ENCODE measurements at places on chromosomes 7 and 10.

DNA sequence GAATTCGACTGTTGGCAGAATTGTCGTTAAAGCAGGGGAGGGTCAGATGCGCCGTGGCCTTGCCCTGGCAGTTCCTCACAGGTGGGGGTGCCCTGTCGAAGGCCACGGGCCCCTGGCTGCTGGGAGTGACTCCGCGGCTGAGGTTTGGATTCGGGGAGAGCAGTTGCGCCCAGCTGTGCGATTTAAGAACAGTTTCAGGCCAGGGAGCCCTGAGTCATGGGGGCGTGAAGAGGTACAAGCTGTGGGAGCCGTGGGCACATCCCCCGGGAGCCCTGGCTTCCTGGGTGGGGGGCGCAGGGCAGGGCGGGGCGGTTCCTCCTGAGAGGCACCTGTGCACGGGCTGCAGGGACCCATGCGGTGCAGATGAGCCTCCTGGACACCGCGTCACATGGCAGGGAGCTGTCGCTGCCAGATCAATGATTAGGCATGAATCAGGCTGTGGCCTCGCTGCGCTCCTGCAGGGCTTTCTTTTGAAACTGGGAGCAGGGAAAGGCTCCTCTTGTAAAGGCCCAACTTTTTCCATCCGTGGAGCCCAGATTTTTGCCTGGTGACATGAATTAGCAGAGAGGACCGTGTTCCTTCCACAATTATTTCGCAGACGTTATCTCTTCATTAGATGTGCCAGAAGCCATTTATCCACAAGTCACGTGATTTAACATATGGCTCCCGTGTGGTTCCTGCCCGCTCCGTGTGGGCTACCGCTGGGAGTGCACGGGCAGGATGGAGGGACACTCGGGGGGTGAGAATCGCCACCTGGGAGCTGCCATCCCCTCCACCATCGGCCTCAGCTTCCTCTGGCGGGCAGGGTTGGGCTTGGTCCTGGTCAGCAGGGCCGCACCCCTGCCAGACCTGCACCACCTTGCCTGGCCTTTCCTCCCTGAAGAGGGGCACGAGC, 918 bp downstream of the PWWP2B start:
- no peak for DNase-seq

- DNase-seq: no peak
These were observed 85.9 kb downstream of the XPNPEP1 start for GRCh38 chr10:109837384-109837783.

- DNase-seq: no peak
These were observed 1124.7 kb downstream of the DNAJB9 start for GRCh38 chr7:109694149-109695071.

DNA sequence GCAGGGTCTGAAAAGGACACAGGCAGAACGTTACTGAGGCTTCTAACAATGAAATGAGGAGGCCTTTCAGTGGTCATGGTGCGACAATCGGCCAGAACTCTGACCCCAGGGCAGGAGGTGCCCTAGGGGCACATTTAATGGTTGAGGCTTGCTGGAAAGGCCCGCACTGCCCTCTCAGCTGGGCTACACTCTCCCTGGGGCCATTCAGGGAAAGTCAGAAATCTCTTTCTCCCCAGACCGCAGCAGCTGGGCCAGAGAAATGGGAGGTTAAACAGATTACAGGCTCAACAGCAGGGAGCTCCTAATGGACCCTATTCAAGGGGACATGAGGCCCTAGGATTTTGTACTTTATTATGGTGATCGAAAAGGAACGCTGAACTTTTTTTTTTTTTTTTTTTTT, 85.6 kb upstream of the FGFR2 start:
- no peak for DNase-seq

DNA sequence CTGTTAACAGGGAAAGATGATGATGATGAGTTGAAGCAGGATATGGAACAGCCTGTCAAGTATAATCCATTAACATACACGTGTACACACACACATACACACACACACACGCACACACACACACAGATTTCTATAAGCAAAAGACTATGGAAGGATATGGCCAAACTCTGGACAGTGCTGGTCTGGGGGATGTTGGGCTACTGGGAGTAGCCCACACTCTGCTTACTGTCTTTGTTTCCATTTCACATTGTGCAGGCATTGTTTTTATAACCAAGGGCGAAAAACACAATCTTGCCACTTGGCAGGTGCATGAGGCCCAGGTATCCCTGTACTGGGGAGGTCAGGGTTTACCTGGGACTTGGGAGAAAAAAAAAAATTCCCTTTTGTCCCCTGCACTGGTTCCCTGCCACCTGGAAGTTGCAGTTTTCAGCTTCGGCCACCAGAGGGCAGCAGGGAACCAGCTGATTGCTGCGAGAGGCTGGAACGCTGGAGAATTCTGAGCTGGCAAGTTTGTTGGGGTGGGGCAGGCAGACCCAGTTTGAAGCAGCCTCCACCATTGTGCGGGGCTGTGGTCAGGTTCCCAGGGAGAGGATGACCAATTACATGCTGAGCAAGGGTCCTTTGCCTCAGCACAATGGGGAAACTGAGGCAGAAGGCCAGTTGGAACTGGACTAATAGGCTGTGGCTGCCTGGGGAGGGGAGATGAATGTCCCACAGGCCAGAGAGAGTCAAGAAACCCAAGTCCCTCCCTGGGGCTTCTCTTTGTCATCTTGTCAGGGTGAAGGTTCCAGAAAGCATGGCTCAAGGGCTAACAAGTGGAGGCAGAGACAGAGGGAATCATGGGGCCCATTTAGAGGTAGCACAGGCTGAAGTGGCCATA, 27.3 kb downstream of the PPIF start:
- DNase-seq: no peak

DNA sequence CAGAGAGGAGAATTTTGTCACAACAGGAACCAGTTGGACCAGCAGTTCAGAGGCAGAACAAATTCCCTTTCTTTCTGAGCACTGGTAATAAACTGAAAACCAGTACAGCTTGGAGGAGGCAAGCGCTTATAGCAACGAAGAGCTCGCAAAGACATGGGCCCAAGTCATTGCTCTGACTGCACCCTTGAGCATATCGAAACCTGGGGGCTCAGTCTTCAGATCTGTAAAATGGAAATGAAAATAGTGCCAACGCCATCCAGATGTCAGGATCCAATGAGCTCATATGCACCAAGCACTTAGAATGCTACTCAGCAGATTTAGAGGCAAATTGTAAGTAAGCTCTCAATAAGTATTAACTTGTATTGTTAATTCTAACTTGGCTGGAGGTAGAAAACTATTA, 14.4 kb upstream of the CALU start:
- DNase-seq: no peak

- no peak for DNase-seq
These were observed 111.3 kb downstream of the ELFN1 start for GRCh38 chr7:1781369-1781768.

DNA sequence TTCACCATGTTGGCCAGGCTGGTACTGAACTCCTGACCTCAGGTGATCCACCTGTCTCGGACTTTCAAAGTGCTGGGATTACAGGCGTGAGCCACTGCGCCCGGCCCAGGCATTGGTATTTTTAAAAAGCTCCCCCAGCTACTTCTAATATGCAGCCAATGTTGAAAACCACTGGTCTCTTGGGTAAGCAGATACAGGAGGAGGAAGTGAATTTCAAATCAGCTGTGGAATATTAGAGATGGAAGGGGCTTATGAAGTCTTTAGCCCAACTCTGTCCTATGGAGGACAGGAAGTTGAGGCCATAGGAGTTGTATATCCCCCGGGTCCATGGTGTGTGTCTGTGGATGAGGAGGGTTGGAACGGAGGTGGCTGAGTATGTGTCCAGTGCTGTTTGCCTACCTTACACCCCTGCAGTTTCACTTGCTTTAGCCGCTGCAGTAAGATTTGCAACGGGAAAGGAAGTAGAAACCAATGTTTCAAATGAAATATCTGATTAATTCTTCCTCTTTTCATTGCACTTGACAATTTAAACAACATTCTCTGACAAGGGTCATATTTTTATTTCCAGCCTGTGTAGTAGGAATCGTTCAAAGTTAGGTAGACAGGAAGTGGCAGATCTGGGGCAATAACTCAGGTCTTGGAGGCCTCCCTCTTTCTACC, 3.4 kb downstream of the PDE6C start:
- no peak for DNase-seq

DNA sequence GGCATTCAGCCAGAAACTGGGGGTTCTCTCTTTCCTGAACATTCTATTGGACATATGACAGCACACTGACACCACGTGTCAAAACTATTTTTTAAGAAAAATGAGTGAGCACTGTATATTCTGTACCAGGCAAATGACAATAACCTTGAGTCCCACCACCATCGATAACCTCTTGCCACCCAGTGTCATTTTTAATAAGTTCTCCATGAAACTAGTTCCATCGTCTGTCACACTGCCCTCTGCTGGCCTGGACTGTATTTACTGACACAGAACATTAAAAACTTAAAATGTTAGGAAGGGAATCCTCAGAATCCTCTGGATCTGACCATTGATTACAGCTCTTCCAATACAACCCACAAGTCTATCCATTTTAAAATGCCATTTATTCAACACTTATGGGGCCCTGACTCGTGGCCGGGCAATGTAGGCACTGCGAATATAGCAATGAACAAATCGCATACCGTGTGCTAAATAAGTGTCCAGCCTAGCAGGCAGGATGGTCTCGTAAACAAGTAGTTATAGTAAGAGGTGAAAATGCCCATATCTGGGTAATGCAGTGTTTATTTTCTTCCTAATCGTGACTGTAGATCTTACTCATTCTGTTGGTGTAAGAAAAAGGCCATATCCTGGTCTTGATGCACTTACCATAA, 35.9 kb upstream of the CACNB2 start:
- DNase-seq: no peak

DNA sequence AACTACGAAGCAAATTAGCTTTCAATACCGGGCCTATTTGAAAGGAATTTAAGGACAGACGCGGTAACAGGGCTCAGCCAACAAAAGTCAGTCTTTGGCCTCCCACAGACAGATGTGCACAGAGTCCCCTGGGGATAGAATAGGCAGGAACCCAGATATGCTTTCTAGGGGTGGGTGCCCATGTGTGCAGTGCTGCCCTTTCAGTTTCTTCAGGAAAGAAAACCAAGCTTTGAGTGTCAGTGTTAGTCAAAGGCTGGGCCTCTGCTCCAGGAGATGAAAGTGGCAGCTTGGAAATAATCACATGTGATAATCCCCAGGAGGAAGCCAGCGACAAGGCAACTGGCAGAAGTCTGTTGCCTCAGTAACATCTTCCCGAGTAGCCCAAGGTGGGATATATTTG, 43.8 kb upstream of the CSTF2T start:
- no peak for DNase-seq

- DNase-seq: no peak
These were observed 75.1 kb downstream of the EMX2 start for GRCh38 chr10:117617659-117618058.

GRCh38 chr7:94335586-94335985, 59.1 kb upstream of the COL1A2 start:
- no peak for DNase-seq

DNA sequence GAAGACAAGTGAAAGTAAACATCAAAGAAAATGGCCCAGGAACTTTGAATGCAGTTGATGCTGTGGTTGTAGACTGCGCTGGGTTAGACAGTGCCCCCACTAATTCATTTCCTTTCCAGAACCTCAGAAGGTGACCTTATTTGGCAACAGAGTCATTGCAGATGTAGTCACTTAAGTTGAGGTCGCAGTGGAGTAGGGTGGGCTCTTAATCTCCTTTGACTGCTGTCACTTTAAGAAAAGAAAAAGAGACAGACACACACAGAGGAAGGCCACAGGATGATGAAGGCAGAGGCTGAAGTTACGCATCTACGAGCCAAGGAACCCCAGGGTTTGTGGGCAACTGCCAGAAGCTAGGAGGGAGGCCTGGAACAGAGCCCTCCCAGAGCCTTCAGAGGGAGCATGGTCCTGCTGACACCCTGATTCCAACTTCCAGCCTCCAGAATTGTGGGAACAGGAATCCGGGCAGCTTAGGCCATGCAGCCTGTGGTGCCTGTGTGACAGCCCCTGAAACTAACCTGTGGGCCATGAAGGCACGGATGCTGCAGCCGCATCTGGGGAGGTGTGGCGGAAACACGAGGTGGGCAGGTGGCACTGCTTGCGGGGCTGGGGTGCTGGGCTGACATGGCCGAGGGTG, 107.6 kb downstream of the PRKAG2 start:
- no peak for DNase-seq

DNA sequence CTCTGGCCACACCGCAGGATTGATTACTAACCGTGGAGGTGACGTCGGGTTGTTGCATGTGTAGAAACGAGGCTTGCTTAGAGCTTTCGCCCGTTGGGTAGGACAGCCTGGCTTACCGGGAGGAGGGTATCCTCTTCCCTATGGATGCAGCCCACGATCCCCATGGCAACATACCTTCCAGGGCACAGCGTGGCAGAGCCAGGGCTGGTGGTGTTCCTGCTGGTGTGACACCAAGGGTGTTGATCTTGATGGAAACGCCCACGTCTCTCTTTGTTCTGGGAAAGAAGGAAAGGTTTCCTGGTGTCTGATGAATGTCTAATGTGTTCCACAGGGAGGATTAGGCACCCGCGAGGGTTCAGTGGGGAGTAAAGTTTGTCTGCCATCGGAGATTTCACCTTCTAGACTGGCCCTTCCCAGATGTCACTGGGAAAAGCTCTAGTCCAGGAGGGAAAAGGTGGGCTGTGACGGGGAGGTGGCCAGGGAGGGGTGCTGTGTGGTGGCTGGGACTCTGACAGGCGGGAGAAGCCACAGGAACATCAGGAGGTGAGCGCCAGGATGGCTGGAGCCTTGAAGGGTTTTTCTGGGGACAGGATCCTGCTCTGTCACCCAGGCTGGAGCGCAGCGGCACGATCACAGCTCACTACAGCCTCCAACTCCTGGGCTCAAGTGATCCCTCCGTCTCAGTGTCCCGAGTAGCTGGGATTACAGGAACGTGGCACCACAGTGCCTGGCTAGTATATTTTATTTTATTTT, 102.1 kb downstream of the CUX1 start:
- no peak for DNase-seq

GRCh38 chr7:15305002-15305600, 256.7 kb downstream of the AGMO start:
- DNase-seq: peak; percentile 8

DNA sequence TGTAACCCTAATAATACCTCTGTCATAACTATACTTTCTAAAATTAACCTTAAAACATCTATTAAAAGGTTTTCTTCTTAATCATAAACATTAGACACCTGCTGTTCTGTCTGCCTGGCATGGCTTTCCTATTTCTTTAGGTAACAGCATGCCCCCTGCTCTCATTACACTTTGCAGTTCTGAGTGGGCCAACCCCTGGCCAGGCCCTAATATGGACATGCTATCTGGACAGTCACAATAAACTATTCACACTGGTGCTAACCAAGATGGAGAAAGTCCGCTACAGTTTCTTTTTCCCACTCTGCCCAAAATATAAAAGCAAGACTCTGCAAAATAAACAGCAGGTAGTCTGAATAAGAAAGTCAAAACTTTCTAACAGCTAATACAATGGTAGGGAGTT, 84.0 kb downstream of the ELAPOR2 start:
- DNase-seq: no peak

DNA sequence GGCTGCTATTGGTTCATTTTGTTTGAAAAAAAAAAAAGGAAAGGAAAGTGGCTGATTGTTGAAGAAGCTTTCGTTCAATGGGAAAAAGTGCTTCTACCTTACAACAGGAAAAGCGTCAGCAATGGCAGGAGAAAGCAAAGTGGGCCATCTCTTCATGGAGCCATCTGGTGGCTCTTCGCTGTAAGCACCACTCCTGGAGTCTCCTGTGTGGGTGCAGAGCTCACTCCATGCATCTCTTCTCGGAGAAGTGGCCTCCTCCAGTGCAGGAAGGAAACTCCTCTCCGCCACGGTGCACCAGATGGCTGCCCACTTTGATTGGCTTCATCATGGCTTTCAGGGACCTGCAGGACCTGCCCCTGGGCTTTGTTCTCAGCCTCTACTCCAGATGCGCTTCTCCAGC, 250.9 kb downstream of the PTEN start:
- DNase-seq: no peak

Measured in NCI-H1417 treated with DMSO at 0.1 percent for 48 hours (cell line).